ENCODE measurements at places on chromosomes 13 and 19.
A peak's percentile ranks its signal among the peaks of the same experiment; 100 is the strongest.

- DNase-seq: no peak
Observed at GRCh38 chr13:77980592-77980991, 62.0 kb upstream of the EDNRB start.

- no peak for DNase-seq
Observed at GRCh38 chr13:70407486-70407885, 299.2 kb upstream of the KLHL1 start.

- DNase-seq: peak; percentile 72
Observed at GRCh38 chr19:17205237-17206140, 9.7 kb upstream of the USE1 start.

DNA sequence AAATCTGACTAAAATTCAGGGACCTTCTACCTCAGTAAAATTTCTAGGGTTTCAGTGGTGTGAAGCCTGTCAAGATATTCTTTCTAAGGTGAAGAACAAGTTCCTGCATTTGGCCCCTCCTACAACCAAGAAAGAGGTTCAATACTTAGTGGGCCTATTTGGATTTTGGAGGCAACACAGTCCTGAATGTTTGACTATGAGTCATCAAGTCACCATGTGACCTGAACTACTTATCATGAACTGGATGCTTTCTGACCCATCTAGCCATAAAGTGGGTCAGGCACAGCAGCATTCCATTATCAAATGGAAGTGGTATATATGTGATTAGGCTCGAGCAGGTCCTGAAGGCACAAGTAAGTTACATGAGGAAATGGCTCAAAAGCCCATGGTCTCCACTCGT is 163.0 kb upstream of the IRS2 start:
- no peak for DNase-seq

GRCh38 chr13:70380809-70381208 is 272.6 kb upstream of the KLHL1 start:
- no peak for DNase-seq

DNA sequence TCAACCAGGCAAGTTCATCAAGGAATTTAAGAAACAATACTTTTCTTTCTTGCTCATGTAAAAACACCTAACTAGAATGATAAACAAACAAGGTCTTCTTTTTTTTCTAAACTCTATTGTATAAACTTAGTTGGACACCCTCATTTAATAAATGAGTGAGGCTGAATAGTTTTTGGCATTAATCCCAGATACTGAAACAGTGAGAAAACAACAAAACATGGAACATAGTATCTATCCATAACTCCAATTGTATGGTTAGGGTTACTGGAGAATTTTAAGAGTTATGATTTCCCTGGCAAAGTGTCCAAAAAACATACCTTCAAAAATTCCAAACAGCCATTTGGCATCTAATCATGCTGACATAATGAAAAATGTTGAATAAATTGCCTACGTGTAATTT is 5.8 kb upstream of the POMP start:
- no peak for DNase-seq

DNA sequence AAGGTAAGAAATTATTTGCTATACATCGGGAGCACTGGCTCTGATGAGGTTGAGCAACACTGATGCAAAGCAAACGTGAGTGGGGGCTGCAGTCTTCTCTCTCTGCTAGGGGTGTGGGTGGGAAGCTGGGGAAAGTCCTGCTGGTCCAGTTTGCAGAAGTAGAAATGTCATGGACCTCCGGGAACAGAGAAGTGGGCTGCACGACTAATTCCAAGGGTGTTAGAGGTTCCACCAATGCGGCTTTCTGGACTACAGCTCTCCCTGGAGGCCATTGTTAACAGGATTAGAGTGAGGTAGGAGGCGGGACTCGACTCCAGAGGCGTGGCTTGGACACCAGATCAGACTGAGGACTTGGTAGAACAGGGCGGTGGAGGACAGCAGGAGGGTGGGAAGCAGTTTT is 5.7 kb upstream of the FBXO27 start:
- DNase-seq: peak; percentile 20

GRCh38 chr13:79710376-79710775 is 229.4 kb downstream of the NDFIP2 start:
- DNase-seq: no peak

GRCh38 chr19:50365434-50366306 is at the start of gene NAPSA:
TSS of gene NAPSA (minus strand) at chr19:50365639. CDS start at chr19:50365621, 18 bp downstream.
- no peak for DNase-seq

DNA sequence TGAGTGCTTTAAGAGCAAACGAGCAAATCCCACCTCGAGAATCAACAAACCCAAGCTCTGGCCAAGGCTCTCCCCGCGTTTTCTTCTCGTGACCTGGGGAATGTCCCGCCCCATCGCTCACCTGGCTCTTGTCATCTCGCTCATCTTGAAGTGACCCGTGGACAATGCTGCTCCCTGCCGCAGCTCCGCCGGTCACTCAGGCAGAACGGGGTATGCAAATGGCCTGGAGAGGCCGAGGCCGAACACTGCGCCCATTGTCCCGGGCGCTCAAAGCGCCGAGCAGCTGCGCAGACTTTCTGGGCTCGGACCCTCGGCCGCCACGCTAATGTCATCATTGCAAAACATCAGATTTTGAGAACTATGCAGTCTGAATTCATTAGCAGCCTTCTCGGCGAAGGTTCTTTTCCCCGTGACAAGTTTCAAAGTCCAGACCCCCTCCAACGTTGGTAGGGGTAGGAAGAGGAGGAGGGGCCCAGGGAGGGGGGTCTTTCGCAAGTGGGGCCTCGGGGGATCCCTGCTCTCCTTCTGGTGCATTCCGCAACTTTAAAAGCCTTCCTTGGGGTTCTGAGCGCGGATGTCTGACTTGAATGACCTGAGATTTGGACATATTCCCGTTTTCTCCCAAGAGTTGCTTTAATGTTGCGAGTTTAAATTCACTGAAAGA is 39.7 kb downstream of the SOX1 start:
- DNase-seq: no peak

GRCh38 chr19:51097166-51097738 is 11.0 kb downstream of the CTU1 start:
- DNase-seq: peak; percentile 83

DNA sequence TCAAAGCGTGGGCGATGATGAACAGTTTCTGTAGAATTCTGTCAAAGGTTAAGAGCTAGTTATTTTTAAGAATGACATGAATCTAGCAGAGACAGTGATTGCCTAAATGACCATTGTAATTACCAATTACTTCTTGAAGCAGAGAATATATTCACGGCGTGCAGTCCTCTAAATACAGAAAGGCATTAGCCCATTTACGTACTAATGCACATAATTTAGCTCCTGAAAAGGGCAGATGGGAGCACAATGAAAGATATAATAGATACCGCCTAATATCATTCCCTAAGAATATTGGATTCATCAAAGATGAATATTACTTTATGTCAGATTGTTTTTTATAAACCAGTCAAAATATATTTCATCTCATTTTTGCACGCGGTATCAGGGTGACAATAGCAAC is 212.4 kb downstream of the URI1 start:
- no peak for DNase-seq

GRCh38 chr19:29576761-29577648 is 29.1 kb upstream of the POP4 start:
- peak; percentile 59 for DNase-seq

GRCh38 chr19:1277061-1277460 is 1.7 kb downstream of the FAM174C start:
- DNase-seq: no peak

GRCh38 chr13:95784161-95784899 is 107.4 kb downstream of the DNAJC3 start:
- no peak for DNase-seq

DNA sequence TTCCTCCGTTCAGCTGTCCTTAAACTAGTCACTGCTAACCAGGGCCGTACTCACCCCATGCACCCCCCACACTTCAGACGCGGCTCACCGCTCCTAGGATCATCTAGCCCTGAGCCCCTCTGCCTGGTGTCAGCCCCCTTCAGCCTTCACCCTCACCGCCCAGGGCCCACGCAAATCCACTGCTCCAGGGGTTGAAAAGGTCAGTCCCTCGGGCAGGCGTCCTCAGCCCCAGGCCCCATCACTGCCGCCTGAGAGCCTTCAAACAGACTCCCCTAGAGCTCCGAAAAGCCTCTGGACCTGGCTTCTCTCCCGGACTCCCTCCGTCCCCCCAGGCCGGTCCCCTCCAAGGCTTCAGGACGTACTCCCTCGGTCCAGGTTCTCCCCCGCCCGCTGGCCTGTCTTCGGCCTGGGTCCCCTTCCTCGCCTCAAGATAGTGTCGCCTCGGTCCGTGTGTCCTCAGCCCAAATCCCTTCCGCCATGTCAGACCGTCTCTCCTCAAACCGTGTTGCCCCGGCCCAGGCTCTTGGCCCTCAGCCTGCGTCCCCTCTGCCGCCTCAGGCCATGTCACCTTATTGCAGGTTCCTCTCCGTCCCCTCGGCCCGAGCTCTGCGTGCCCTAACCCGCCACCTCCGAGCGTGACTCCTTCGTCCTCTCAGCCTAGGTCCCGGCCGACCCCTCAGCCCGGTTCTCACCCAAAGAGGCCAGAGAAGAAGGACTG is 553 bp downstream of the NAPA start:
- no peak for DNase-seq

DNA sequence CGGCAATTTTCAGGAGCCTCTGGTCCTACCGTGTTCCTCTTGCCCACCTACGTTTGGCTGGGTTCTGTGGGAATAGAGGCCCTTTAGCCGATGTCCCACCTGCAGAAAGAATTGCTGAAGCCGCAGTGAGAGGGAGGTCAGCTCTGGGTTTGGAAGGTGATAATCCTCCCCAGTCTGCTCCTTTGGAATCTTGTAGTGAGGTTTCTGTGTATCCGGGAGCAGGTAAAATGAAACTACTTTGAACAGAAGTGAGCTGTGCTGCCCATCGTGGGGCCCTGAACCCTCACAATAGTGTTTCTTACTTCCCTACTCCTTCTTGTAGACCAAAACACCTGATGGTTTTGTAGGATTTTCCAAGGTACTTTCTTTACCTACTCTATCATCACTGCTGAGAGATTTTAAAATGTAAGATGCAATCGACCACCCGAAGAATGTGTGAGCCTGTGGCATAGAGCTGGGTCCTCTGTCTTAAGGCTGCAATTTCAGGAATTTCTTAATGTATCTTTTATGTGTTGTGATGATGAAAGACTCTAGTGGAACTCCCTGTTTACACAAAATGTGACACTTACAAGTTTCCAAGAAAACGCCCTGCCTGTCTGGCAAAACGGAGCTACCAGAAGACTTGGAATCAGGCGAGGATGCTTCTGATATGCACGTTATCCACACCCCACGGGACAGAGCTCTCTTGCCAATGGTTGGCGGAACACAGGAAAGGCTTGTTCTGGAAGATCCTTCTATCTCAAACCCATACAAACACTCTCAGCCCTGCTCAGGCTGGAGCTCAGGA is 76.1 kb downstream of the RGCC start:
- no peak for DNase-seq

DNA sequence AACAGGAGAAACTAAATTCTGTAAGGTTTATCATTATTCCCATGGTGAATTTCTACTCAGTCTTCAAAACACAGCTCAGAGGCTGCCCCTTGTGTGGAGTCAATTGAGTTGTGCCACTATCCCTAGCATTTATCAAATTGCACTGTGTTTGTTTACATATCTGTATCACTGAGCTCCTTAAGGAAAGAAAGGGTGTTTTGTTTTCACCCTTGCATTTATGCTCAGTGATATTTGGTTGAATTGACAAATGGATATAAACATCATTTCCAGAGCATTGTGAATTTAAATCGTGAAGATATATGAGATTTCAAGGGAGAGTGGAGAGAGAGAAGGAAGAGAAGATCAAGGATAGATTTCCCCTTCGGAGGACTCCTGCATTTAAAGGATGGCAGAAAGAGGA is 55.1 kb upstream of the TNFRSF19 start:
- no peak for DNase-seq
